Hematopoietic multipotent progenitor cell treated with erythropoietin and hydrocortisone succinate and interleukin-3 and kit ligand, for 15 days (in vitro differentiated cells): ENCODE measurements at places on chromosomes 1 and 21.

DNA sequence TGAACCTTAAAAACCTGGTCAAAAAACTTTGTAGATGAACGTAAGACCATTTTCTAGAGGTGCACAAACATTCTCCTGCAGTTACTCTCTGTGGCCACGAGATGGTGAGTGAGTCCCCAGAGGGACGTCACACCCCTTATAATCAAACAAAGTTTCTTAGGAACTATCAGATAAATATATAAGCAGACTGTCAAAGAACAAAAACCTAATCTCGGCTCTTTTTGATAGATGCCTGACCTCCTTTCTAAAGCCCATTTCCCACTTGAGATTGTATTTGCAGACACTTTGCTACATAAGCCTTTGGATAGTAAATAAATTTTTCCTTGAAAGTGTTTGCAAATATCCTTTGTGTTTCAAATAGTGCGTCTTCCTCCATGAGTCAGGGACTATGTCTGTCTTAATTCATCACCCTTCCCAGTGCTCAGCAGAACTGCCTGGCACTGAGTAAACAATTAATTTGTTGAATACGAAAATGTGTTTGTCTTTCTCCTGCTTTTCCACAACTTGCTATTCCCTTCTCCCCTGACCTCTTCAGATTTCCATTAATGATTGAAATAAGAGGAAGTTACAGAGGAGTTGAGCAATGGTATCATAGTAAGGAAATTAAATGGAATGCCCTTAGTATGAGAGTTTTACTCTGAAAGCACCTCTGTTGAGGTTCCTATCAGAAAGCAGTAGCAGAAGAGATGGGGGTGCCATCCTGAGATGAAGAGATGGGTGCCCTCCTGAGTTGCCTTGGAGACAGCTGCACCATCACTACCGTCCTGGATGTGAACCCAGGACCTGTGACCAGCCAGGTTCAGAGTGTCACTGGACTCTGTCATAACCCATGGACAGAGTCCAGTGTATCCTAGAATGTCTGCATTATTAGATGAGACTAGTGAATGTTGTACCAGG, 57.8 kb upstream of the RAVER2 start:
- DNase-seq = peak; percentile 27

DNA sequence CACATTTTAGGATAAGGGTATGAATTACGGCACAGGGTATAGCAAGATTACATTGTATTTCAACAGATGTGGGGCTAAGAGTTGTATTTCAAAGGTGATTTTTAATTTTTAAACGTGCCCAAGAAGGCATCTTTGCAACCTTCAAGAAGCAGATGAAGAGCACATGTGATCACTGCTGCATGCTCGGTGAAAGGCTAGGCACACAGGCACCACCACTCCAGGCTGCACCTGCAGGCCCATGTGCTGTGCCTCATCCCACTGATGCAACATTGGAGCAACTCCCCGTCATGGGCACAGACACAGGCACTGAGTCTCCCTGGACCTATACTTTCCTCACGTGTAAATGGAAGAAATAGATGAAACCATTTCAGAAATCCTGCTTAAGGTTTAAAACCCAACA, 23.5 kb downstream of the UBE2G2 start:
- DNase-seq = no peak

DNA sequence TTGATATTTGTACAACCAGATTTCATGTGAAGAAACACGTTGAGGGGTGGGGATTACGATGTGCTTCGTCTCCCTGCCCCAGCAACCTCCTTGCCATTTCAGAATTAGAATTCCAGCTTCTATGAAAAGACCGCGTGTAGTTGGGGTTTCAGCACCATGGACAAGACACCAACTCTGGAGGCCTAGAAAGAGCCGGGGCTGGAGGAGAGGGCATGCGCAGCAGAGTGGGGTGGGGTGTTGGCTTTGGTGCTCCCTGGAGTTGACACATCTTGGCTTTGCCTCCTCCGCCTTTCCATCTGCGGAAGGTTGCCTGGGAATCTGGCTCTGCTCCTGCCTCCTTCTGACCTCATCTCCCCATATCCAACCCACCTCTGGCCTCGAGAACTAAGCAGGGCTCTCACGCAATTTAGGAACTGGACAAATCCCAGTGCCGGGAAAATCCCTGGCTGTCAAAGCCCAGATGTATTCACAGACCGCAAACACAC, 11.8 kb downstream of the HTR6 start:
- DNase-seq = no peak

DNA sequence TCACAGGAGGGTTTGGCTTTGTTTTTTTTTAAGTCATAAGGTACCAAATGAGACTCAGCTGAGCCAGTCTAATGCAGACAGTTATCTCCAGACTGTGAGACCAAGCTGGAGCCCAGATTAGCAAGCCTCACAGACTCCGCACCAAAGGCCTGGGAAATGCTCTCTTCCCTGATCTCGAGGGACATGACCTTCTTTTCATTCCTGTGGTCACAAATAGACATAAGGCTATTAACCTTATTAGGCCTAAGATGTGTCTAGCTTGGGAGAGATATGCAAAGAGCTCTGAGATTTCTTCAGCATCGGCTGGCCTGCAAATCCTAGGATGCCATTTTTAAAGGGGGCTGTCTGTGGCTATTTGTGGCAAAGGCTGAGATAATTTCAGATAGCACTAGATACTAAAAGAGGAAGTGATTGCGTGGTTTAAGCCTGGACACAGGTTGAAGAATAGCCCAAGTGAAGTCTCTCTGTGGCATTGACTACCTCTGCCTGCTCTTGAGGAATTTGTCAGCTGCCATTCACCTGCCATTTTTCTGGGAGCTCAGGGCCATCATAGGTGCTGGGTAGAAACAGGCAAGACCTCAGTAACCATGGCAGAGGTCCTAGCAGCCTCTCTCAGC, 301.3 kb downstream of the SIPA1L2 start:
- no peak for DNase-seq

GRCh38 chr21:36608041-36608896, 90.6 kb upstream of the SIM2 start:
- no peak for DNase-seq

- DNase-seq = no peak
Measured at GRCh38 chr1:236492378-236492777, 31.4 kb upstream of the LGALS8 start.

DNA sequence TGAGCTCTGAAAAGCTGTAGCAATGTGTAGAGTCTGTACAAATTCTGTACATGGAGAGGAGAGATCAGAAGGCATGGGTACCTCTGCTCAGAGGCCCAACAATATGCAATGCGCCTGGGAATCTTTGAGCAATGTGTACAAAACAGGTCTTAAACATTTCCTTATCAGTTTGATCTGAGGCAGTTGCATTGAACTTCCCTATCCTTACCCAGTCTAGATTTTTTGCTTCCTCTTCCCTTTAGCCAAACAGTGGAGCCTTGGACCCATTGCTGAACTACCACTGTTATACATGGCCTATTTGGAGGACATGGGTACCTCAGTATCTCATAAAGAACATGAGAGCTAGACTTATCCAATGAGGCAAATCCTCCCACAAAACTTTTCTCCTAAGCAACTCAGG, 12.6 kb upstream of the MNDA start:
- DNase-seq = no peak

GRCh38 chr1:110165761-110166231, 15.5 kb downstream of the SLC6A17 start:
- no peak for DNase-seq

- DNase-seq = no peak
Measured at GRCh38 chr21:21751286-21751685, 753.1 kb downstream of the NCAM2 start.

GRCh38 chr1:163029901-163030300, 39.3 kb upstream of the RGS4 start:
- DNase-seq = no peak

DNA sequence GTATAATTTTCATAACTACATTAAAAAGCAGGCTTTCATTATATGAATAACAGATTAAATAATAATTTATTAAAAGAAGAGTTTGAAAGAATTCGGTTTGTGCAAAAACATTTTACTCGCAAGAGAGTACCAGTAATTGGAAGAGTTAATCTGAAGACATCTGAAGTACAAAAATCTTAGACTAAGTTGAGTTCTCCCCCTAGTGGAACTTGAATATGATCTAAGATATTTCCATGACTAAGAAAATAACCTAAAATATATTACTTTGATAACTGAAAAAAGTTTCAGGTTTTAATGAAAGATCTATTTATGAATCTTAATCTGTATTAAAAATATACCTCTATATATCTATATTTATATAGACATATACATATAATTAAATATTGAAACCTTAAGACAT, 112.5 kb upstream of the GFI1 start:
- no peak for DNase-seq

- DNase-seq = no peak
Measured at GRCh38 chr1:30507016-30507312, 216.4 kb downstream of the MATN1 start.

DNA sequence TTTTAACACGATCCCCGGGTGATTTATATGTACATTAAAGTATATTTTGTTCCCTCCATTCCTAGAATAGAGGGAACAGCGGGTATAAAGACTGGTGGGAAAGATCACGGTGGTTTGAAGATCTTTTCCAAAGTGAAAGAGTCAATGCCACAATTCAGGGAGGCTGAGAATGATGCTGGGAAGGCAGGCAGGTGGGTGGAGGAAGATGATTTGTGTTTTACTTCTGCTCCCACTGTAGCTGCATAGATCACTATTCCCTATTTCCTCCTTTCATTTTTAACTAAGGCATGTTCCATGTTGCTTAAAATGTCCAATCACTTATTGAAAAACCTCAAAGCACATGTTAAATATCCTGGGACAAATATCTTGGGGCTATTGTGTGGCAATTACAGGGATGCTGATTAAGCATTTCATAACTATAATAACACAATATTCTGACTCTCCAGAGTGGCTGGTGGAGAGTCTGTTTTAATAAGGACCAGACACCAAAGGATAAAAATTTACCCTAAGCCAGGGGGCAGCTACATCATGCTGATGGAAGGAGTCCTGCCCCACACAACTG, 8.4 kb upstream of the LYST start:
- no peak for DNase-seq

DNA sequence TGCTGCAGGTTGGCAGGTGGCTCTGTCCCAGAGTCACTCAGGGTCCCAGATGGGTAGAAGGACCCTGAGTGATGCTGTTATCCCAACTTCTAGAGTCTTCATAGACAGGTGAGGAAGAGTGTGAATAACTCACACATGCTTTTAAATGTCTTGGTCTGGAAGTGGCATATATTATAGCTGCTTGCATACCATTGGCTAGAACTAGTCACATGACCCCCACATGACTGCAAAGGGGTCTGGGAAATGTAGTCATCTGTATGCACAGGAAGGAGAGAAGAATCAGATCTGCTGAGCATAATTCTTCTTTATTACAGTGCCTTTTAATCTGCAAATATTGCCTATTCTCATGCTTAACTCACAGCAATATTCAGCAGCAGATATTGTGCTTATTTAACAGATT, 28.2 kb upstream of the KLHDC7A start:
- peak; percentile 6 for DNase-seq

DNA sequence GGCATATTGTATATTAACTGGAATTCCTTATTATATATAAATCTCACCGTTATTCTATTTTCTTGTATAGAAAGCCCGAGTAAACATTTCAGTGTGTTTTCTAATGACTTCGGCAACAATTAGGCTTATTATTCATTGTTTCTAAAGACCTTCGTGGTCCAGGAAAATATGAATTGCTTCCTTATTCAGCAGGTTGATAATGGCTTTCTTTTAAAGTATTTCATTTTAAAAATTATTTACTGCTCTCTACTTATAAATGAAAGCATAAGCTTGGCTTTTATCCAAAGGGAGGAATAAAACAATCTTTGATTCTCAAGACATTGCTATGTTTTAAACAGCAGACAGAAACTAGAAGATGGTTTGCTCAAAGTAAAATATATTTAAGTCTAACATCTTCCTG, 198.4 kb upstream of the RGS18 start:
- no peak for DNase-seq

- DNase-seq = no peak
Measured at GRCh38 chr21:32137266-32137665, 141.6 kb downstream of the MIS18A start.

- DNase-seq = no peak
Measured at GRCh38 chr1:21573475-21573874, 64.3 kb downstream of the ALPL start.

GRCh38 chr1:186327331-186327730, 47.7 kb downstream of the TPR start:
- no peak for DNase-seq

- no peak for DNase-seq
Measured at GRCh38 chr1:205928317-205928716, 14.9 kb downstream of the SLC26A9 start.

DNA sequence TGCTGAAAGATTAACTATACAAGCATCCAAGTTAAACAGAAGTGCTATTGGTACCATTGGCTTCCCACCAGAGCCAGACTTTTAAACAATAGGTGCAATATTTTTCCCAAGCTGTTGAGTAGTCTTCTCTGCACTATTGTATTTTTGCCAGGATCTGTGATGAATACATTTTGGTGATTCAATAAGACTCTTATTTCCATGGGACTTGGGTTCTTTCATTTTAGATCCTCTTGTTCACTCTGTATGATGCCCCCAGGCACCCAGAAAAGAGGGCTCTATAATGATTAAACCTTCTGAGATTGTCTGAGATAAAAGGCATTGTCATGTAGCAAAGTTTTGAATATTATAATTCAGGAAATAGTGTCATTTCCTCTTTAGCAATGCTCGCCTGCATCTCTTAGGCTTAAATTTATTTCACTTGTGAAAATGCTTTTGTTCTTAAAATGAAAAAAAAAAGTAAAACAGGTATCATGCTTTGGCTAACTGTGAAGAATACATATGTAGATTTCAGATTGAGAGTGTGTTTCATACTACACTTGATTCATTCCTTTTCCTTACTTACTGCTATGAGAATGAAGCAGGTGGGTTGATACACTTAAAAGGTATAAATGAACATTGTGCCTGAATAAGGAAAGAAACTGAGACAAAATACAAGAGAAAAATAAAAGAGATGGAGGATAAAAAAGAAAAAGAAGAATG, 275.0 kb downstream of the HMCN1 start:
- DNase-seq = no peak

DNA sequence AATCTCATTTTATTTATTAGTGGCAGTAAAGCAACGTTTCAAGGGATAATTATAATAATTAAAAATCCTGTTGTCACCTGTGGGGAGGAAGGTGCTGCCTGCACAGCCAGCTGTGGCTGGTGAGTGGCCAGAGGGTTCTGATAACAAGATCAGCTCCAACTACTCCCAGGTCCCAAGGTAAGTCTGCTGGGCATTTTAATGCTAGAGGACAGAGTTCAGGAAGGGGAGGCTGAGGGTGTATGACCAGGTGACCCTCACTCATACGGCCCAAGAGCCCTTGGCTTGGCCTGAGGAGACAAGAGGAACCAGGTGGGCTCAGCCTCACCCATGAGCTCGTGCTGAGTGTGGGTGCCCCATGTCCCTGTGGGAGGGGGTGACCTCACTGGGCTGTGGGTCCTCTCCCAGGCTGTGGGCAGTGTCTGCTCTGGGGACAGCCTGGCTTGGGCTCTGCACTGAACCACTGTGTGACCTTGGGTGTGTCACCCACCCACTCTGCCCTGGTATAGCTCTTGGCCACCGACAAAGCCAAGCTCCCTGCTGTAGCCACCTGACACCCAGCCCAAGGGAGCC, 223.8 kb downstream of the PTPRU start:
- DNase-seq = no peak

- DNase-seq = no peak
Measured at GRCh38 chr1:222691016-222691415, 21.3 kb downstream of the AIDA start.
